ENCODE measurements at places on chromosomes 12 and 14. TPM values are rescaled to one million over a fixed set of nuclear protein-coding genes. Genes with fewer than 3 reads are reported as not detected.

The HOXC11 gene
- 0.36 TPM for total RNA-seq

- DNase-seq: no peak
These were observed 836.2 kb upstream of the MGAT4C start for GRCh38 chr12:87092421-87092820.

The CCDC197 gene
- not detected for total RNA-seq

The BDKRB1 gene
- total RNA-seq: 9.2 TPM

The BCAT1 gene
- 108 TPM for total RNA-seq

The PTPN11 gene
- total RNA-seq: 45.4 TPM

- DNase-seq: no peak
These were observed 38.4 kb downstream of the GALNT16 start for GRCh38 chr14:69298131-69299071.

DNA sequence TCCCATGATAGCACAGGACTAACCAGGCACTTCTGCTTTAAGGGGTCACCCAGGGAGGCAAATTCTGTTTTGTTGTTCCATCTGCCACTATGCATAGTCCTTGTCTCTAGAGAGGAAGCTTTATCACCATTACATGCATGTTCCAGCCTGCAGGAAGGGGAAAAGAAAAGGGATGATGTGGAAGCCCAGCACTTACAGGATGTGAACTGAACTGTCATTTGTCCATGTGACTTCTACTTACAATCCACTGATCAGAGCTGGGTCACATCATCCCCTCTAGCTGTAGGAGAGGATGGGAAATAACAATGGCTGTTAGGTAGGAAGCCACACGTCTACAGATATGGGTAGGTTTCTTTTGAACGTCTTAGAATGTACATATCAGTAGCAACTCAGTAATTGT, 203.1 kb downstream of the PTPRO start:
- DNase-seq: no peak

DNA sequence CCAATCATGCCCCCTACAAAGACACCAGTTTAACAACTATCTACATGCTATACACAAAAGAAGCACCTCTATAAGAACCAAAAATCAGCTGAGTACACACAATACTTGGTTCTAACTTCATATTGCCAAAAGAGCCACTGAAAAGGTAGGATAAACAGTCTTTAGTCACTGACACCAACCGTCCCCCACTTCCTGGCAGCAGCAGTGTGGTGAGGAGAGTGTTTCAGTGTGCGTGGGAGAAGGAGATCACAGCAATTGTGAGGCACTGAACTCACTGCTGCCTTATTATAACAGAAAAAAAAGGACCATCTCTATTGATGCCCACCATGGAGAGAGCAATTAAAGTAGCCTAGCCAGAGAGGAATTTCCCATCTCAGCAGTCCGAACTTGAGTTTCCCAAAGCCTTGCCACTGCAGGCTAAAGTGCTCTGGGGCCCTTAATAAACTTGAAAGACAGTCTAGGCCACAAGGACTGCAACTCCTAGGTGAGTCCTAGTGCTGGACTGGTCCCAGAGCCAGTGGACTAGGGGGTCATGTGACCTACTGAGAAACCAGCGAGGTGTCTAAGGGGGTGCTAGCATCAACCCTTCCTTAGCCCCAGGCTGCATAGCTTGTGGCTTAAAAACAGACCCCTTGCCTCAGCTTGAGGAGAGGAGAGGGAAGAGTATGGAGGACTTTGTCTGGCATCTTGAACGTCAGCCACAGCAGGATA, 37.1 kb upstream of the LMNTD1 start:
- no peak for DNase-seq

The CCDC88C gene
- total RNA-seq: 0.10 TPM

The KIF26A gene
- total RNA-seq: not detected

DNA sequence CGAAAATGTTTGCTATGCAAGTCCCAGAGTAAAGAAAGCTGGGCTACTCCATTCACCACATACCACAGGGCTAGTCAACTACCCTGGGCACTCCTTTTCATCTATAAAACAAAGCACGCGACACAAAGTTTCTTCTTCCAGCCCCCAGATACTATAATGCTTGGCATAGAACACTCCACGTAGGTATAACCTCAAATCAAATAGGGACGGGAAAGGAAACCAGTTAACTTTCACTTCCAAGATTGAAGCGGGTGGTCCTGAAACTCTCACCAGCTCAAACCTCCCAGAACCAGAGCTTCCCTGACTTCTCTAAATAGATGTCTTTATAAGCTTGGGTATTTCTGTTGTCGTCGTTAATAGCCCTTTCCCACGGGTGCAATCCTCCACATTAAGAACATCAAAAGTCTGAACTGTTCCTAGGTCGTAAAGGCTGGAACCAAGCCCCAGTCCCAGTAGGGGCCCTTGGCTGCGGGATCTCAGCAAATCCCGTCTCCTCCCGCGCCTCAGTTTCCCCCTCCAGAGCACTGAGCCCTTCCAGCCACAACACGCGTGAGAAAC, 647 bp downstream of the LGMN start:
- no peak for DNase-seq

The LRRK2 gene
- 2.3 TPM for total RNA-seq

The TAS2R42 gene
- not detected for total RNA-seq

- DNase-seq: no peak
These were observed 125.3 kb downstream of the FBXL14 start for GRCh38 chr12:1469070-1469469.

The CFAP251 gene
- 1.5 TPM for total RNA-seq

- no peak for DNase-seq
These were observed 3.7 kb upstream of the TRPV4 start for GRCh38 chr12:109836916-109837315.

The PTPRR gene
- 9.0 TPM for total RNA-seq

GRCh38 chr12:1668833-1669543, 21.9 kb upstream of the ADIPOR2 start:
- DNase-seq: no peak

The FRMD6 gene
- 98.9 TPM for total RNA-seq

The MYG1 gene
- total RNA-seq: 55.9 TPM

- no peak for DNase-seq
These were observed 34.1 kb downstream of the RCOR1 start for GRCh38 chr14:102626530-102626929.

The NPAS3 gene
- total RNA-seq: 0.48 TPM

Measured in RPMI7951 (cell line).